ENCODE measurements at places on chromosomes 3 and 15. TPM values are rescaled to one million over a fixed set of nuclear protein-coding genes. Genes with fewer than 3 reads are reported as not detected.

Gene HES1
- total RNA-seq = 91.4 TPM

Gene SHF
- 9.1 TPM for total RNA-seq

Gene RBM5
- total RNA-seq = 261 TPM

Gene DGKG
- 2.3 TPM for total RNA-seq

Gene LSMEM2
- 3.2 TPM for total RNA-seq
